ENCODE measurements at places on chromosomes 13 and 19.

- no peak for DNase-seq
Observed at GRCh38 chr19:55115446-55116065, 1.9 kb downstream of the PPP1R12C start.

- DNase-seq = peak; percentile 67
Observed at GRCh38 chr19:29837448-29837981, 25.7 kb downstream of the CCNE1 start.

GRCh38 chr19:45470762-45471081 lies 2.9 kb downstream of the FOSB start:
- no peak for DNase-seq

GRCh38 chr13:40522282-40522681 lies 144.2 kb downstream of the FOXO1 start:
- peak; percentile 36 for DNase-seq

GRCh38 chr13:78826936-78827335 lies 168.0 kb upstream of the OBI1 start:
- DNase-seq = no peak

DNA sequence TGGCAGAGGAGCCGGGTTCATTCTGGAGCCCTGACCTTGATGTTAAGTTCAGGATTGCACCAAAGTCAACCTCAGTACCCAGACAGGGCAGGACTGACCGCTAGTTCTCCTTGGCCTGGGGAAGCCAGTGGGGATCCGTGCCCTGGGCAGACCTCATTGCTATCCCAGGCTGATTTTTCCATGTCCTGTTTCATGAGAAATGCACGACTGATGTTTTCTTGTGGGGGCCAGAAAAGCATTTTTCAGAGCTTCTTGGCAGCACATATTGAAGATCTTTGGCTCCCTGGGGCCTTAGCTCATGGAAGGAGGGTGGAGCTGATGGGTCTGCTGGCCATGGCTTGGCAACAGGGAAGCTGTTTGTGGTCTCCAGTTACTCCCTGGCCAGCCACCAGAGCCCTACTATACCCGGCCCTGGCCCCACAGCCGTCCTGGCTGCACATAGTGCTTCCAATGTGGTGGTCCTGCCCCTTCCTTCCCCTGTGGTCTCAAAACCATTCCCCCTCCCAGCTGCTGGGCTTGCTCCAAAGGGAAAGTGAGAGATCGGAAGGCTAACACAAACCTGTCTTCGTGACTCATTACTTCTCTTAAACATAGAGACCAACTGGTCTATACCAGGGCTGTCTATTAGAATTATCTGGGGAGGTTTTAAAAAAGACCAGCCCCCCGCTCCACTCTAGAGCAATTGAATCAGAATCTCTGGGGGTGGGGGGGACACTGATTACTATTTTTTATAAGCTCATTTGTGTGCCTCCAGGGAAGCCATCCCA lies 11.2 kb downstream of the IL17D start:
- no peak for DNase-seq

All from activated CD4-positive, alpha-beta T cell treated with anti-CD3 and anti-CD28 coated beads, Interleukin-2, amount 50 U/mL, for 16 hours (primary cell).